Thoracic aorta (tissue), 2 donors: ENCODE measurements at places on chromosomes 5 and 9.

- H3K4me1 ChIP-seq: peaks cover 2% of the 10 kb centered on the region
- no peaks in the 10 kb centered on the region for H3K36me3 ChIP-seq
- H3K27me3 ChIP-seq: no peaks in the 10 kb centered on the region
- H3K4me3 ChIP-seq: no peak overlapping the region
- H3K27ac ChIP-seq: no peak overlapping the region
These were observed 4.3 kb upstream of the HSPA9 start for GRCh38 chr5:138579517-138579863.

DNA sequence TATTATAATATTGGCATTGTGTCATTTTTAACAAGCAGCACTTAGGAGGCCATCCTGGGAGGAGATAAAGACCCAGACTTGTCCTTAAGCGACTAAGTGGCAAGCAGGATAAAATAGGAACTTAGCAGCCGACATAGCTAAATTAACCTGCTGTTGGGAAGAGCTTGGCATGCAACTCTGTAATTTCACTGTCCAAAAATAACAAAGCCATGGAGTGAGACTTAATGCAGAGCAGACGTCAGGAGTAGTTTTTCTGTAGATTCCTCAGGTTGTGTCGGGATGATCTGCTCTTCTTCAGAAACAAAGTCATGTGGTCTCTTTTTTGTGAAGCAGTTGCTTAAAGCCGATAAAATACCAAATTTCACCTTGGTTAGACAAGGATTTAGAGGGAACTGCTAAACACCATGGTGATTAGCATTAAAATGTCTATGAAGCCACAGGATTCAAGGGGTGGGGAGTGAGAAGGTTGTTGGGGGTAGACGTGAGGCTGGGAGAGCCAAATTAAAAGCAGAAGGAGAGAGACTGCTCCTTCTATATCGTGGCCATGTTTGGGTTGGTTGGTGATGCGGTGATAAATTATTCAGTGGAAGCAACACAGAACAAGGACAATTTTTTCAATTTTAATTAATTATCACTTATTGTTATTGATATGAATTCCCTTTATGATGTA lies 303.0 kb downstream of the CSNK1G3 start:
- no peak overlapping the region for H3K27ac ChIP-seq
- H3K4me1 ChIP-seq: no peaks in the 10 kb centered on the region
- no peaks in the 10 kb centered on the region for H3K27me3 ChIP-seq
- H3K4me3 ChIP-seq: no peak overlapping the region

- no peaks in the 10 kb centered on the region for H3K4me1 ChIP-seq
- H3K4me3 ChIP-seq: no peak overlapping the region
- no peaks in the 10 kb centered on the region for H3K27me3 ChIP-seq
- H3K27ac ChIP-seq: no peak overlapping the region
- peaks cover 72% of the 10 kb centered on the region for H3K36me3 ChIP-seq
These were observed 7.5 kb downstream of the NHP2 start for GRCh38 chr5:178145965-178146820.

DNA sequence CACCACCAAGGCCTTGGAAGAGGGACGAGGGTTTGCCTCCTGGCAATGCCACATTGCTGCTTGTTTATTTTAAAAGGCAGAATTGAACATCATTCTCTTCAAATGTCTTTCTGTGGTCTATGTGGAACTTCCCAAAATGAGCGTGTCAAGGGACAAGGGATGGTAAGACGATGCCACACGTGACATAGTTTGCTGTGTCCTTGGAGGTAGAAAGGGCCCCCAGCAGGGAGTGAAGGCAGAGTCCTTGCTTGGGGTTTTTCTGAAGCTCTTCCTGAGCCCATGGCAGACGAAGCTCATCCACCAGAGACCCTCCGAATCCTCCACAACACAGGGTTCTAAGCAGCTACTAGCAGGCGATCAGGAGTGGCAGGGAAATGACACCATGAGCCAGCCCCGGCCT lies 28.3 kb downstream of the PRRX2 start:
- H3K27me3 ChIP-seq: no peaks in the 10 kb centered on the region
- DNase-seq: no peak
- peaks cover 54% of the 10 kb centered on the region for H3K4me1 ChIP-seq
- no peak overlapping the region for H3K4me3 ChIP-seq
- no peaks in the 10 kb centered on the region for H3K36me3 ChIP-seq

- H3K27me3 ChIP-seq: no peaks in the 10 kb centered on the region
- H3K4me3 ChIP-seq: no peak overlapping the region
- no peak overlapping the region for H3K27ac ChIP-seq
These were observed 207.2 kb upstream of the DAB2 start for GRCh38 chr5:39631958-39632357.

DNA sequence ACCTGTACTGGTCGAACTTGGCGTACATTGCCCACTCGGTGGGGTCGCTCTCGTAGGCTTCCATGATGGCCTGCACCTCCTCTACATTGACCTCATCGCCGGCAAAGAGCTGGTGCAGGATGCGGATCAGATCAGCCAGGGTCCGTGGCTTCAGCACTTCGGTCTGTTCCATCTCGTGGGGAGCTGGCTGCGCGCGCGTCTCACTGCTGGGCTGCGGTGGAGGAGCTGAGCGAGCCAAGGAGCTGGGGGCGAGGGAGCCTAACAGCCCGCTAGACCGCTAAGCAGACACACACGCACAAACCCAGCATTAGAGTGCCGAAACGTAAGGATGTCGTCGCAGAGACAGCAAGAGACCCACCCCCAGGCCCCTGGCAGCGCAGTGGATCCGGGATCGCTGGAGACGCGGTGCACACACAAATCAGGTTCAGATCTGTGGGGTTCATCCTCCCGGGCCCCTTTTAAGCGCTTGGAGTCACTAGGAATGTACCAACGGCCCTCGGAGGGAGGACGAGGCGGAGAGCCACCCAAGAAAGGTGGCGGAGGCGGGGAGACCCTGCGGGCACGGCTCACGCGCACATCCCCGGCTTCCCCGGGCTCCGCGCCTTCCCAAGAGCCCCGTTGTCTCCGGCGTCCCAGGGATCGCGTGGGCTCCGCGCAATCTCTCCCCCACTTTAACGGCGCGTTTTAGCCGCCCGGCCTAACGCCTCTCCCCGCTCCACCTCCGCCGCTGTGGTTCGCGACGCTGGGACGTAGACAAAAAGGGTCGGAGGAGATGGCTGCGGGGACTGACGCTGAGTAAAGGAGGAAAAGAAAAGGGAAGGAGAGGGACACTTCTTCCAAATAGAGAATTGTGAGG lies at the start of gene CDO1:
Gene CDO1, minus strand, starts transcription at position 434 of the 856 bp plus-strand sequence. Its CDS starts 262 bp downstream, at position 172.
- no peaks in the 10 kb centered on the region for H3K36me3 ChIP-seq
- H3K27ac ChIP-seq: peak within 1 kb of the TSS; percentile 85
- peak within 1 kb of the TSS; percentile 80 for H3K4me3 ChIP-seq
- H3K27me3 ChIP-seq: no peaks in the 10 kb centered on the region
- peaks cover 28% of the 10 kb centered on the region for H3K4me1 ChIP-seq

GRCh38 chr9:98450496-98450895 lies 195.0 kb upstream of the TBC1D2 start:
- no peaks in the 10 kb centered on the region for H3K36me3 ChIP-seq
- no peak overlapping the region for H3K4me3 ChIP-seq
- DNase-seq: no peak
- no peaks in the 10 kb centered on the region for H3K4me1 ChIP-seq
- H3K27me3 ChIP-seq: no peaks in the 10 kb centered on the region

DNA sequence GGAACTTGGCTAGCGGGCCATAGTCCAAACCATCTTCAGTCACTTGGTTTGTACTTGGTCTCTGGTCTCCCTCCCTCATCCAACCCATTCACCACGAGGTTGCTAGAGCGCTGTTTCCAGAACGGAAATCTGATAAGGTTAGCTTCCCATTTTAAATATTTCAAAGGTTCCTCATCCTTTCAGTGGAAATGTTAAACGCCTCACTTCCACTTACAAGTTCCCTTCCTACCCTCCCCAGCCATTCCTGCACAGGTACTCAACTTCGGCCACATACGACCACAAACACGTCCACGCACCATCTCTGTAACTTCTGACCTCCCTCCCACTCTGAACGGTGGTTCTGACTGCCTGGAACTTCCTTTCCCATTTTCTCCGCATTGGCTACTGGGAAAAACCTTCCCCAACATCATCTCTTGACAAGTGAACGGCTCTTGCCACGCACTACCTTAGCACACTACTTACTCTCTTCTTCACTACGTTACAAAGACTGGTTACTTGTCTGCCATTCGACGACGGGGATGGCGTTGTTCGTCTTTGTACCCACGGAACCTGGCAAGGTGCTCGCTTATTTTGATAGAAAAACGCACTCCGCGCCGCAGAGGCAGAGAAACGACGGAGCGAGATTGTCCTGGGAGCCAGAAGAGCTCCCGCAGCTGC lies 629 bp downstream of the CCNH start:
- peaks cover 7% of the 10 kb centered on the region for H3K36me3 ChIP-seq
- peak overlapping the region; percentile 96 for H3K27ac ChIP-seq
- H3K27me3 ChIP-seq: no peaks in the 10 kb centered on the region
- DNase-seq: no peak

DNA sequence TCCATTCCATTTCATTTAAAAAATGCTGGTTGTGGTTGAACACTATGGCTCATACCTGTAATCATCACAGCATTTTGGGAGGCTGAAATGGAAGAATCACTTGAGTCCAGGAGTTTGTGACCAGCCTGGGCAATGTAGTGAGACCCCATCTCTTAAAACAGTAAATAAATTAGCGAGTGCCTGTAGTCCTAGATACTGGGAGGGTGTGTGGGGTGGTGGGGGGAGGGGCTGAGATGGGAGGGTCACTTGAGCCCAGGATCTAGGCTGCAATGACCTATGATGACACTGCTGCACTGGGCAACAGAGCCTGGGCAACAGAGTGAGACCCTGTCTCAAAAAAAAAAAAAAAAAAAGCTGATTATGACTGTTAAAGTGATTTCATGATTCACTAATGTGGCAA lies 29.1 kb downstream of the DDX46 start:
- H3K36me3 ChIP-seq: peaks cover 46% of the 10 kb centered on the region
- no peak overlapping the region for H3K4me3 ChIP-seq
- no peaks in the 10 kb centered on the region for H3K4me1 ChIP-seq
- no peak overlapping the region for H3K27ac ChIP-seq
- no peak for DNase-seq
- no peaks in the 10 kb centered on the region for H3K27me3 ChIP-seq

DNA sequence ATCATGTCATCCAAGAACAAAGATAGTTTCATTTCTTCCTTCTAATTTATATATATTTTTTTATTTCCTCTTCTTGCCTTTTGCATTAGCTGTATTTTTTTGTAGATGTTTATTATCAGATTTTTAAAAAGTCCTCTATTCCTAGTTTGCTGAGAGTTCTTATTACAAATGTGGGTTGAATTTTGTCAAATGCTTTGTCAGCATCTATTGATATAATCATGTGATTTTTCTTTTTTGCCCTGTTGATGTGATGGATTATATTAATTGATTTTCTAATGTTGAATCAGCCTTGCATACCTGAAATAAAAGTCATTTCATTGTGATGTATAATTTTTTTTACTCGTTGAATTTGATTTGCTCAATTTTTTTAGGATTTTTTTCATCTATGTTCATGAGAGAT lies 46.9 kb downstream of the FOXB2 start:
- no peak overlapping the region for H3K27ac ChIP-seq
- no peak for DNase-seq
- H3K4me1 ChIP-seq: no peaks in the 10 kb centered on the region
- no peaks in the 10 kb centered on the region for H3K36me3 ChIP-seq
- H3K27me3 ChIP-seq: no peaks in the 10 kb centered on the region
- no peak overlapping the region for H3K4me3 ChIP-seq

DNA sequence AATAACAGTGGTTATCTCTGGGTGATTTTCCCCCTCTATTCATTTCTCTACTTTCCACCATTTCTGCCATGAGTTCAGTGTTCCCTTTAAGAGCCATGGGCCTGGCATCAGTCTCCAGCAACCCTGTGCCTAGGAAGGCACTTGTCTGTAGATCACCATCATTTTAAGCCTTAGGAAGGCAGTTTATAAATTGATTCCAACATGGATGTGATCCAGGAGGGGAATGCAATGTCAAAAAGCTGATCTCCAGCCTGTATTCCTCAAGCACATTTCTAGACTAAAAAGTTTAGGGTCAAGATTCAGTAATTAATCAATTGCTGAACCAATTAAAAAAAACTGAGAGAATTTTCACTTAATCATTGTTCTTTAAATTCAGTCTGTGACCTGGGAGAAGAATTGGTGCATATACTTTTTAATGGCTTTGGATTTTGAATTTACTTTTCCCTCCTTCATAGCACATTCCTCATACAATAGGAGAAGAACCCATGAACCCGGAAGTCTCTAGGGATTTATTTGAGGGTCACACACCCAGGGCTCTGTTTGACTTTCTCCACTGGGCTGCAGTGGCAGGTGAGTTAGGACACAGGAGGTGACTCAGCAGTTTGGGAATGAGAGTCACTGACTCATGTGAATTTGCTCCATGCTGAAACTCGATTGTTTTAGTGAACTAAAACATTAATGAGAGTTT lies 6.1 kb upstream of the ERMP1 start:
- no peak overlapping the region for H3K4me3 ChIP-seq
- peaks cover 6% of the 10 kb centered on the region for H3K4me1 ChIP-seq
- DNase-seq: no peak
- no peaks in the 10 kb centered on the region for H3K36me3 ChIP-seq

- no peak overlapping the region for H3K4me3 ChIP-seq
- H3K4me1 ChIP-seq: no peaks in the 10 kb centered on the region
- DNase-seq: no peak
- no peaks in the 10 kb centered on the region for H3K27me3 ChIP-seq
- H3K27ac ChIP-seq: no peak overlapping the region
These were observed 219.3 kb downstream of the CEMIP2 start for GRCh38 chr9:71549023-71549422.

GRCh38 chr5:137304226-137304874 lies 194.8 kb downstream of the SPOCK1 start:
- DNase-seq: no peak
- H3K4me1 ChIP-seq: peaks cover 4% of the 10 kb centered on the region
- H3K27ac ChIP-seq: no peak overlapping the region
- H3K4me3 ChIP-seq: no peak overlapping the region
- H3K27me3 ChIP-seq: no peaks in the 10 kb centered on the region
- no peaks in the 10 kb centered on the region for H3K36me3 ChIP-seq

GRCh38 chr5:130528474-130528873 lies 624.2 kb downstream of the CHSY3 start:
- H3K27ac ChIP-seq: no peak overlapping the region
- no peak for DNase-seq
- no peaks in the 10 kb centered on the region for H3K4me1 ChIP-seq

- H3K4me3 ChIP-seq: no peak overlapping the region
- H3K36me3 ChIP-seq: peaks cover 3% of the 10 kb centered on the region
- H3K27ac ChIP-seq: no peak overlapping the region
- H3K4me1 ChIP-seq: peaks cover 4% of the 10 kb centered on the region
- H3K27me3 ChIP-seq: no peaks in the 10 kb centered on the region
These were observed 99.9 kb downstream of the SSBP2 start for GRCh38 chr5:81650987-81651386.

DNA sequence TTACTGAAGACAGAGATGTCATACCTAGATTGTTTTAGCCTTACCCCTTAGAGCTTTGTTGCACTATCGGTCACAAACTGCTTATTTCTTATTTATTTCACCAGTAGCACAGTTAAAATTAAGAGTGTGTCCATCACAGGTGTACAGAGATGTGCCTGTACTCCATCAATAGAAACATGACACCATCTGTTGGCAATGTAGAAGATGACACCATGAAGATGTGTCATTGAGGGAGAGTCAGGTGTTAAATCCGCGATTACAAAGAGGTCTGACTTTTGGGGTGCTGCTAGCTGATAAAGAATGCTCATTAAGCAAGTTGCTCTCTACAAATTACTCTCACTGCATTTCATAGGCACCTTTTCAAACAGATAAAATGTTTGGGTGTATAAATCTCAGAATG lies 164.4 kb downstream of the SMARCA2 start:
- H3K36me3 ChIP-seq: no peaks in the 10 kb centered on the region
- no peaks in the 10 kb centered on the region for H3K27me3 ChIP-seq
- H3K27ac ChIP-seq: no peak overlapping the region
- no peaks in the 10 kb centered on the region for H3K4me1 ChIP-seq
- H3K4me3 ChIP-seq: no peak overlapping the region

- H3K36me3 ChIP-seq: no peaks in the 10 kb centered on the region
- peak overlapping the region; percentile 56 for H3K4me3 ChIP-seq
- H3K27ac ChIP-seq: peak overlapping the region; percentile 94
- no peak for DNase-seq
- no peaks in the 10 kb centered on the region for H3K27me3 ChIP-seq
These were observed 10.7 kb downstream of the OTULIN start for GRCh38 chr5:14674983-14675854.
